ENCODE measurements at places on chromosomes 5 and 9.

DNA sequence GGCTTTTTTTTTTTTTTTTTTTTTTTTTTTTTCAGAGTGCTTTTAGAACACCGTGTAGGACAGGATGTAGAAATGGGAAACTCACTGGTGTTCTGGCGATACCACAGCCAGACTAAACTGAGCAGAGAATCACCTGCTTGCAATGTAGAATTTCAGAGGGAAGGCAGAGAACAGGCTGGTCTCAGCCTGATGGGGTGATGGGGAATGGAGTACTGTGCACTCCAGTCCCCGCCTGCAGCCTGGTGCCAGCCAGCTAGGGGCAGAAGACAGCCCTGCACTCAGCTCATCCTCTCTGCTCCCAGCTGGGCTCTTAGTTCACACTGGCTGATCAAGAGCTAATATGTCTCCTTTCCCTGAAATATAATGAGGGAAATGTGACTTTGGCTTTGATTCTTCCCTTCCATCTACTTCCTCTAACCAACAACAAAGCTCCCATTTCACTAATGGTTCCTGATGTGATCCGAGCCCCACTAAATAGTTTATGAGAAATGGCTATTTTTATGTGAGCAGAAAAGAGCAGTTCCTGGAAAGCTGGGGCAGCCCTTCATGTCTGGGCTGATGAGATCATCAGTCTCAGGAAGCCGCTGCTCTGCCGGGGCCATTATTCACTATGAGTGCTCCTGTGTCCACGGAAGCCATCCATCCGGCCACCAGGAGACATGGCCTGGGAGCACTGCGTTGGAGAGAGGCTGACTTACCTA, 209.7 kb downstream of the GADD45G start:
- DNase-seq: no peak

DNA sequence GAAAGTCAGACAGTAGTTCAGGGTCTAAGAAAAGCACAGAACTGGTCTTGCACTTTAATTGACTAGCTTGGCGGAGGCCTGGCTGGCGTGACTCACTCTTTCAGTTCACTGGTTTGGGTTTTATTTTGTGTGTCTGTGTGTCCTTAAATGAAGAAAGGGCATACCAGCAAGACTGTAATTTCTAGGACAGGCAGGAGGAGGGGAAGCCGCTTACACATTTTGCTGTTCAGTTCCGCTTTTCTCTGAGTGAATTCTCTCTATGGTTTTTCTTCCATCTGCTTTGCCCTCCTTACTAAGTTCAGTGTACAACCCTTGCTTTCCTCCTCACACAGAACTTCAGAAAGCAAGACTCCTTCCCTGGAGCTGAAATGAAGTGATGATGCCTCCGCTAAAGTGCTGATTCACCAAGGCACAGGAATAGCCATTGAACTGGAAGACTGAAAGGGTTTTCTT, 150.8 kb downstream of the MEF2C start:
- DNase-seq: no peak

DNA sequence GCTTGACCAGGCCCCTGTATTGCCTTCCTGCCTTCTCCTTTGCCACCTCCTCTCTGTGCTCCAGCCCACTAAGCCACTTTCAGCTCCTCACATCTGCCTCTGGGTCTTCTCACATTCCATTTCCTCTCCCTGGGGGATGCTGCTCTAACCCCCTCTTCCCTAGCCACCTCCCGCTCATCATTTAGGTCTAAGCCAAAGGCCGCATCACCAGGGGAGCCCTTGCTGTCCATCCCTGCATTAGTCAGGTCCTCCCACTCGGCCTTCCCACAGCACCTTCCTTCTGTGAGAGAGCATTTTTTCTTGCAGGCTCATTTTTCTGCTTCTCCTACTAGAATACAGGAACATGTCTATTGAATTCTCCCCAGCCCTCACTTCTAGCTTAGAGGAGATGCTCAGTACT, 72.6 kb upstream of the GALNT10 start:
- DNase-seq: no peak

- DNase-seq: no peak
These were observed 15.5 kb downstream of the CSF1R start for GRCh38 chr5:150070821-150071220.

GRCh38 chr5:111259636-111260035, 35.5 kb downstream of the CAMK4 start:
- no peak for DNase-seq

DNA sequence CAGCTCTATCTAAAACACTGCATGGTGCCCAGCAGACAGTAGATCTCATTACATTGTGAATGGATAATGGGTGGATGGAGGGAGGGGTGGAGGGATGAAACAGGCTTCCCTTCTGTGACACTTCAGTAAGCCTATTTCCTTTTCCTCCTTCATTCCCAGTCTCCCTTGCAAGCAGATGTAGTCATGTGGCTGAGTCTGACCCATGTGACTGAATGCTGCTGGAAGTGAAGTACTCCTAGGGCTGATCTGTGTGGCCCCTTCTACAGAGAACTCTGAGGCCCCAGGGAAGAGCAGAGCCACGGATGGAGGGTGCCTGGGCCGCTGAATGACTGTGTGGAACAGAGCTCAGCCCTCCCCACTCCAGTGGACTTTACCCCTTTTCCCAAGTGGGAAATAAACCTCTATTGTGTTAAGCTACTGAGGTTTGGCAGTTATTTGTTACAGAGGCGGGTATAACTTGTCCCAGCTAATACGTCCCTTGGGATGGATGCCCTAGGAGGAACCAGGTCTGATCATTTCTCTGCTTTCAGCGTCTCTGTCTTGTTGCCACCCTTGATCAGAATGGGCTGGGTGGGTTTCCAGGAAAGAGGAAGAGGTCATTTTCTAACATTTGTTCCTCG, 176.1 kb upstream of the MVB12B start:
- DNase-seq: no peak
